ENCODE measurements at places on chromosomes 12 and 14. TPM values are rescaled to one million over a fixed set of nuclear protein-coding genes. Genes with fewer than 3 reads are reported as not detected.
A peak's percentile ranks its signal among the peaks of the same experiment; 100 is the strongest.

DNA sequence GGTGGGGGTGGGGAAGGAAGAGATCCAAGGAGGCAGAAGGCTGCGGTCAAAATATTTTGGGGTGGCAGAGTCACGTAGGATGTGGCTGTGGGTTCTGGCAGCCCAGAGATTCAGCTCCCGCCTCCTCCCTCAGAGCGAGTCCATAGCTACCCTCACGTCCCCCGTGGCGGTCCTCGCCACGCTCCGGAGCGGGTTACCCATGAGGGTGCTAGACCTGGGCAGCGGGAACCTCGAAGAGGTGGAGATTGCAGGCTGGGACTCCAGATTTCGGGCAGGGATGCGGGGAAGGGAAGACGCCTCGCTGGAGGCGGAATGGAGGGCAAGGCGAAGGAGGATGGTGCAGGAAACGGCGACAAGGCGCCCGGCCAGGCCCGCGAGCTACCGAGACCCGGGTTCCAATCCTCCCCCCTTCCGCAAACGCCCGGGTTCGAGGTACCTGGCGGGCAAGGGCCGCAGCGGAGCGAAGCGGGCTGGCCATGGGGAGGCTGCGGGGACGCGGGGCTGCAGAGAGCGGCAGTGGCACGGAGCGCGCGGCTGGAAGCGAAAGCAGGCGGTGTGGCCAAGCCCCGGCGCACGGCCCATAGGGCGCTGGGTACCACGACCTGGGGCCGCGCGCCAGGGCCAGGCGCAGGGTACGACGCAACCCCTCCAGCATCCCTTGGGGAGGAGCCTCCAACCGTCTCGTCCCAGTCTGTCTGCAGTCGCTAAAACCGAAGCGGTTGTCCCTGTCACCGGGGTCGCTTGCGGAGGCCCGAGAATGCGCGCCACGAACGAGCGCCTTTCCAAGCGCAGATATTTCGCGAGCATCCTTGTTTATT is 46.2 kb downstream of the BCAT1 start:
- DNase-seq: peak; percentile 55

DNA sequence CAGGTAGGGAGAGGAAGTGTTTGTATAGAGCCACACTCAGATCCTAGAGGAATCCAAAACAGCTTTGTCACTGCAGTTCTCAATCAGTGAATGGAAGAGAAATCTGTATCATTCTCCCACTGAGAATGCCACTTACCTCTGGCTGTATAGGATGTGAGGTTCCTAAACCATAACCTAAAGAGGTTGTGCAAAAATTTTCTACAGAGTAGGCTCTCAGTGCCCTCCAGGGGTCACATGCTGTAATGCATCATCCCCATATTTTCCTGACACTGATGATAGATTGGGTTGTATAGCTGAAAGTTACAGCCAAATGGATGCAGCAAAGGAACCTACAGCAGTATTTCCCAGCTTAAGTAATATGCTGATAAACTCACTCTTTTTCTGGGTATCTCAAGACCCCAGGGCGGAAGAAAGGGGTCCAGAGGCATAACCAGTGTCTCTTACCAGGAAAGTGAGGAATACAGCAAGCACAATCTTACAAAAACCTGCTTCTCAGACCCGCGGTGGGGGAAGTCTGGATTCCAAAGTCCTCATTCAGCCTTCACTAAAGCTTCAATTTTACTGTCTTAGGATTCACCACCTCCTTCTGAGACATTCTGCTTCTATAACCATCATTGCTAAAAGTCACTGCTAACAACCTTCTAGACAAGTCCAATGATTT is 3.8 kb downstream of the BCDIN3D start:
- DNase-seq: peak; percentile 40

DNA sequence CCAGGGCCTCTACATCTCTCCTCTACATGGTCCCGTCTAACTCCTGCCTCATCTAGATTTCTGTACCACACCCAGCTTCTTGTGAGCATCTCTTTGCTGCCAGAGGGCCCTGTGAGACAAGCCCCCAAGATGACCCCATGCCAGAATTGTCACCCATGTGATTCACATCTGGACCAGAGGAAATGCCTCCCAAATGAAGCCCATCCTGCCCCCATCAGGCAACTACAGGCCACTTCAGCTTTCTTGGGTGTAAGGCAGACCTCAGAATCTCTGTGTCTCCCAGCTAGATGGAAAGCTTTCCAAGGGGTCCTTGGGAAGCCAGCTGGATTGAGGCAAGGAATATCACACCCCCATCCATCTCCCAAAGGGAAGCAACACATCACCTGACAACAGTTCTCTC is 9.3 kb upstream of the OAS3 start:
- DNase-seq: no peak

DNA sequence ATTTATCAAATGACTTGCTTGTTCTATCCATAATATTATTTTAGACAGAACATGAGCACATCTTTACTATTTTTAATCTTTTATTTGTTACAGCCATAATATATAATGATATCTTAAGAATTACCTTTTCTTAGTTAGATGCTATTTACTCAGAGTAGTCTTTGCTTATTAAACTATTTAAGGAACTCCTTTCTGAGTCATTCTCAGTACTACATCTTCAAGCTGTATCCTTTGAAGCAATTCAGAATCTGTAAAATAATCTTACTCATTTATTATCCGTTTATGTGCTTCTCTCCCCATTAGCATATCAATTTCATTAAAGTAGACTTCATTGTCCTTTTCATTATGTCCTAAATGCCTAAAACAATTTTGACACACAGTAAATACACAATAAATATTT is 240.4 kb upstream of the FAR2 start:
- DNase-seq: no peak

GRCh38 chr12:13383379-13383778 is 186.9 kb downstream of the EMP1 start:
- no peak for DNase-seq

DNA sequence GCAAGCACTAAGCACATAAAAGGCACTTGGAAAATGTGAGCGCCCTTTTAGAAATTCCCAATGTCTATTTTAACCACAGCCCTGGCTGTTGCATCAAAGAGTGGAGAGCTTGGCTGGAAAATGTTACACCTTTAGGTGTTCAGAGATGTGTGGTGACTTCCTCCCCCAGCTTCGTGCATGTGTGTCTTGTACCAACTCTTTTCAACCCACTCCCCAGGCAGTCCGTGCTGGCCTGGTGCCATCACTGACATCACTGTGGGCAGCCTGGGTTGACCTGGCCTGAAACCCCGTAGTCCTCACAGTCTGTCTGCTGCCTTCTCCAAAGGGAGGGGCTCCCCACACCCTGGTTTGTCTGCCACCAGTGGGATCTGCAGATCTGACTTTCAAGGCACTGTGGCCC is 101.8 kb downstream of the SCARB1 start:
- no peak for DNase-seq

- DNase-seq: no peak
These were observed 209.3 kb upstream of the RGS6 start for GRCh38 chr14:71722885-71723284.

DNA sequence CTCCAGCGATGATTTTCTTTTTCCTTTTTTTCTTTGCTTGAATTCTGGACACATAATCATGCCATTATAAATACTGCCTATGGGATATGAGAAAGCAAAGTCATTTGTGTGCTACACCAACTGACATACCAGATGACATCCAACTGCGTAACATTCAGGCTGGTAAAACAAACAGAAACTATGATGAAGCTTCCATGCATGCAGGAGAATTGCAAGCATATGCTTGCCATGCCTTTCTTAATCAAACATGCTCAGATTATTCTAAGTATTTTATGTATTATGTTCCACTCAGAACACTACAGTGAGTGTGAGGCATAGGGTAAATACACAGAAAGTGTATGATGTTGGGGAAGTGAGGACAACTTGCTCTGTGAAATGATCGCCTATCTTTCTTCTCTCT is 97.4 kb downstream of the C12orf50 start:
- peak; percentile 15 for DNase-seq

DNA sequence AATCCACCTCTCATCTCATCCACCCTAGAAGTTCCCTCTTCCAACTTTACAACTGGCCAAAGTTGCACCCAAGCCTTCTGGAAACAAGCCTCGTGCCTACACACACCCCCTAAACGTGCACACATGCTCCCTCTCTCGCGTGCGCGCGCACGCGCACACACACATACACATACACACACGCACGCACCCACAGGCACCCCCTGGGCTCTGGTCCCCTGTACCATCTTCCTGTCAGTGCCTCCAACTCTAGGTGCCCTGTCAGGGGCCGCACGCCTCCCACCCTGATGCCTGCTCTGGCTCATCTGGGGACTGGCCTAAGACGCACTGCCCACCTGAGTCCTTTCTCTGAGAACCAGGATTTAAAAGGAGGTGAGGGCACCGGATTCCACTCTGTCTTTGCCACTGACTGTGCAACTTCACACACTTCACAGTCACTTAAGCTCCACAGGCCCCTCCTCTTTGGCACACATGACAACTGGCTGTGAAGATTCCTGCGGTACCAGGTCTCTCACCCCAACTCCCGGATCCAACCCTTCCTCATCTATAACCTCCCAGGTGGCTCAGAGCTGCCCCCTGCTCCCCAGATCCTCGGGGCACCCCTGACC is 45.5 kb downstream of the TESC start:
- no peak for DNase-seq

GRCh38 chr12:101780599-101780998 is 41.3 kb upstream of the SYCP3 start:
- DNase-seq: no peak

- no peak for DNase-seq
These were observed 106.0 kb downstream of the RMST start for GRCh38 chr12:97568336-97569180.

DNA sequence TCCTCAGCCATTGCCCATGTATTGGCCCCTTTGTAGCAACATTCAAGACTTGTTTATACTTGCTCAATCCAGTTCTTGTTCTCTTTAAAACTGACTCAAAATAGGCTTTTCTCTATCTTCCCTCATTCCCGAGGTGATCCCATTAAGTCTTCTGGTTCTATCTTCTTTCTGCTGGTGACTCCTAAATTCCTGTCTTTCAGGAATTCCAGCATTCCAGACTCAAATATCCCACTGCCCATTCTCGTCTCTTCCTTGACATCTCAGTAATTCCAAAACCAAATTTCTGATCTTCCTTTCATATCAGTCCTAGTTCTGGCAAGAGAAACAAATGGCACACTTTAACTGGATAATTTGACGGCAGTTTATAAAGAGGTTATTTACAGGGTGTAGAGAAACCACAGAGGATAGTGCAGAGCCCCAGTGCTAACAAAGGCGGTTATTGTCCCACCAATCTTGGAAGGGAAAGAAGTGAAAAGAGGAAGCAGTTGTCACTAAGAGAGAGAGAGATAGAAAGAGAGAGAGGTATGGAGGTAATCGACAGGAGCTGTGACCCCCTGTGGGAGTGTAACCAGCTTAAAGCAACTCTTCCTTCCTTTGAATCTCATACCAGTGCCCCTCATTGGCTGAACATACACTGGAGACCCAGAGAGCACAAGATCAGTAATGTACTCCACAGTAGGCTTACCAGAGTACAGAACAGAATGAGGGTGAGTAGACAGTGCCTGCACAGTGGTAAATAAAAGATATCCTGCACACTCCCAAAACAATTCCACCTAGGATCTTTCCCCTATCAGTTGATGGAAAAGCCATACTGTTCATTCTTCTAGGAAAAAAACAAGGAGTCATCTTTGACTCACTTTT is 177.6 kb upstream of the LMNTD1 start:
- DNase-seq: no peak

DNA sequence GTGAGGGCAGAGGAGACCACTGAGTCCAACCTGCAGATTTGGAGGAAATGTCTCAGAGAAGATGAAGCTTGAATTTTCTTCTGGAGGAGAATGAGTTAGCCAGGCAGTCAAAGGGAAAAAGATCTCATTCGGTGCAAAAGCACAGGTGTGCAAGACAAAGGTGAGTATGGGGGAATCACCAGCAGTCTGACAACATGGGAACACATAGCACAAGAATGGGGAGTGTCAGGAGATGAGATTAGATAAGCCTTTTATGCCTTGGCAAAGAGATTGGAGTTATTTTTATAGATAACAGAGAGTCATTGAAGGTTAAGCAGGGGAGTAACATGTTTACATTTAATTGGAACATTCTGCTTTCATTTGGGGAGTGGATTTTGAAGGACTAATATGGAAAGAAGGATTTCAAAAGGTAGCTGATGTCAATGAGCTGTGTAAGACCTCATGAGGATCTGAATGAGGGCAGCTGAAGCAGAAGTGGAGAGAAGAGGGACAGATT is 171.3 kb upstream of the NTF3 start:
- DNase-seq: no peak

DNA sequence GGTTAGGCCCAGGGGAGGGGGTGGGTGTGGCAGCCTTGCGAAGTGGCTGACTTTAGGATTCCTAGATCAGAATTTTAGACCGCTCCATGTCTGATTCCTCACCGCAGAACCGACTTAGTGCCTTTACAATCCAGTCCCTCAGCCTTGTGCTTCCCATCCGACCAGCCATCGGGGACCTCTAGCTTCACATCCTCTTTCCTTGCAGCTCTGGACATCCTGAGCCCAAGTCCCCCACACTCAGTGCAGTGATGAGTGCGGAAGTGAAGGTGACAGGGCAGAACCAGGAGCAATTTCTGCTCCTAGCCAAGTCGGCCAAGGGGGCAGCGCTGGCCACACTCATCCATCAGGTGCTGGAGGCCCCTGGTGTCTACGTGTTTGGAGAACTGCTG is 557 bp downstream of the COPS7A start:
- no peak for DNase-seq

DNA sequence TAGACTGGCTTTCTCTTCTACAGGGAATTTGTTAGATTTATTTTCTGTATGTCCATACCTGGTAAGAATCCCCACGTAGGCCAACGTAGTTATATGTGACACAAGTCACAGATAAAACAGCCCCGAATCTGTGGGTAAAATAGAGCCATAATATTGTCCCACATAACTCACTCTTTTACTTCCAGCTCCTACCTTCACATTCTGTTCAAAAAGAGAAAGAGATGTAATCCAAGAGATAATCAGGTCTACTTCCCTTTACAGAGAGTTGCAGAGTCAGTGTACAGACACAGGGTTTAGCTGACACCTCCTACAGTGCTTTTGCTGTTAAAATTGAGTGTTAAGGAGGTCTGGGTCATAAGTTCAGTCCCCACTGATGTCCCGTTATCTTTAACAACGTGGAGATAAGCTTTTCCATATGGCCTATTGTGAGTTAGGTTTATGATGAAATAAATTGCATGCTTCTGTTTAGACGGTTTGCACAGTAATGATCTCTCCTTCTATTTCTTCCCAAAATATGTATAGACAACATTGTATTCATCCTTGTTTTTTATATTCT is 446.5 kb downstream of the ADAMTS20 start:
- no peak for DNase-seq

The FCF1 gene
- 87.4 TPM for total RNA-seq

The TROAP gene
- 14.3 TPM for total RNA-seq

The RIPK3 gene
- total RNA-seq: not detected

The TRIM9 gene
- 0.05 TPM for total RNA-seq

The HRK gene
- not detected for total RNA-seq

The PRH2 gene
- total RNA-seq: not detected

The MYO1H gene
- total RNA-seq: not detected

The RPL36AL gene
- total RNA-seq: 234 TPM

The SYNDIG1L gene
- not detected for total RNA-seq

The KCNJ8 gene
- 1.5 TPM for total RNA-seq

The NR2C1 gene
- total RNA-seq: 18.0 TPM

The RBMS2 gene
- total RNA-seq: 101 TPM

The CD69 gene
- total RNA-seq: not detected

The VDR gene
- total RNA-seq: 10.2 TPM

The FOXN4 gene
- not detected for total RNA-seq

Measured in HFFc6 (cell line).